Right hindlimb (tissue), 1 donor: ENCODE measurements at places on chromosomes 11 and 22.

- DNase-seq, result no peak
Observed at GRCh38 chr11:121721961-121722360, 269.2 kb upstream of the SORL1-AS1 start.

GRCh38 chr11:76086743-76087635, 119.3 kb downstream of the WNT11 start:
- no peak for DNase-seq

DNA sequence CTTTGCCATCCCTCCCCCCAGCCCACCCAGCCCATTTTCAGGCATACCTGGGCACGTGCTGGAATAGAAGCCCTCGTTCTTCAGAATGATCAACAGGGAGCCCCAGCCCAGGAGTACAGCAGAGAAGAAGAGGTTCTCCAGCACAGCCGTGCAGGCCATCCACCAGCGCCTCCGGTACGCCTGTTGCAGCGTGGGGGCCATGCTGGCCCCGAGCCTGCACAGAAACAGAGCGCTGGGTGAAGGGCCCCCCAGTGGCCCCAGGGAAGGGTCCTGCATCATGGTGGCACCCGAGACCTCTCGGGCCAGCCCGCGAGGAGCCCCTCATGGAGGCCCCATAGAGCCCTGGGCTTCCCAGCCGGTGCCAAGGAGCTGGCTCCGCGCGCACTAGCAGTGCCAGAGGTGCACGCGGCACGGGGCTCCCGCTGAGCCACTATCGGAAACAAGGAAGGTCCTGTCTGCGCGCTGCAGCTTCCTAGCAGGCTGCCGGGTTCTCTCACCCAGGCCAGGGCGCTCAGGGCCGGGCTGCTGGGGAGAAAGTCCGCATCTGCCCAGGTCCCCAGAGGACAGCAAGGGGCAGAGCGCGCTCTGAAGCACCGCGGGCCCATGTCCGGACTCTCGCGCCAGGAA, 1.5 kb downstream of the SLC43A1 start:
- peak; percentile 57 for DNase-seq

DNA sequence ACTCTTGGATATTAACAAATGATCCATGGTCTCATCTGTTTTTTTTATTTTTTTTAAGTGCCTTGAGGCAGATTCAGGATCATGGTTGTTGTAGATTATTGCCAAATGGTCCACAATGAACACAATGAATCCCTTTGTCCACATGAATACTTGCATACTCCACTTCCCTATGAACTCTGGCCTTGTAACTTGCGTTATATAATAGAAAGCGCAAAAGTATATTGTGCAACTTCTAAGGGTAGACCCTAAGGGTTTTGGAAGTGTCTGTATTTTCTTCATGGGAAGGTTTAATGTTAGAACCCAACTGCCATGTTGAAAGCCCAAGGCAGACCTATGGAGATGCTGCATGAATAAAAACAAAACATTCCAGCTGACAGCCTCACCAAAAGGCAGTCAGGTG, 8.1 kb upstream of the OR5AL1 start:
- no peak for DNase-seq

DNA sequence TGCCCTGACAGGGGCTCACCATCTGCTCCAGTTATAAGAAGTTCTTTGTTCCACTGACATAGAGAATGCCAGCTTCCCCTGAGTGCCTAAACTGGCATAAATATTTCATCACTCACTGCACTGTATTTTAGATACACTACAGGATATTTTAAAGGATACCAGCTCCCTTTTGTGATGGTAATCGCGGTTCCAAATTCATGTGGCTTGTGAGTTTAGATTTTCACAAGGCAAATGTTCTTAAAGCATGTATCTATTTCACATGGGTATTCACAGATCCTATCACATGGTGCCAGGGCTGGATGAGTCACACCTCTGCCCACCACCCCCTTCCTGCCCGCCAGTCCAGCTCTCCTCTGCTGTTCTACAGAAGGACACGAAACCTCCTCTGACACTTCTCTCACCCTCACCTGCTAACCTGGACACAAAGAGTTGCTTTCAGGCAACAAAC, 105.5 kb downstream of the KCNC1 start:
- no peak for DNase-seq

DNA sequence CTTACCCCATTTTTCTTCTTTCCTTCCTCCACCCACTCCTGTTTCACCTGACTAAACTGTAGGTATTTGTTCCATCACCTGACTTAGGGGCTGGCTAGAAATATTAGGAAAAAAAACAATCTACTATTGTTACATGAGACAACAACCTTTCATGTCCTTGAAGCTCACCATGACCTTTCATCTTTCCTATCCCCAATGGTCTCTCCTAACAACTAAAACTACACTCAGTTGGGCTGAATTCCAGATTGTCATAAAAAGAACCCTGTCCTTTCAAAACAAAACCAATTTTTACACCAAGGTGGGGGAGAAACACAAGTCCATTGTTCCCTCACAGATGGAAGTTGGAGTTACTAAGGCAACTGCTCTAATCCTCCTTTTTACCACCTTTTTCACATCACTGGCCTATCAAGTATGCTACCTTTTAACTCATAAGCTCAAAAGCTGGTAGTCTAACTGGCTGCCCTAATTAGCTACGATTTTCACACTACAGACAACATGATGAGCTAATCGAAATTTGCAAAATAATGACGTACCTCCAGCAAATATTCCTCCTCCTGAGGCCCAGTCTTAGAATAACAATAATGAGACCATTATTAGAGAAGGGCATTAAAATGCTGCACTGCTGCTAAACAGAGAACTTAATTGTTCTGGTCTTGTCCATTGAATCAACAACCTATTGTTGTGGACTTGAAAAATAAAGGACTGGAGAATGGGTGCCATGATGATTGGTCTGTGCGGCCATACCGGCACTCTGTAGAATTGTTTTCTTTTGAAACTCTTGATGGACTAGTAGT, 46.5 kb upstream of the SOX6 start:
- DNase-seq, result no peak

GRCh38 chr11:120248551-120249278, 8.8 kb downstream of the POU2F3 start:
- no peak for DNase-seq

DNA sequence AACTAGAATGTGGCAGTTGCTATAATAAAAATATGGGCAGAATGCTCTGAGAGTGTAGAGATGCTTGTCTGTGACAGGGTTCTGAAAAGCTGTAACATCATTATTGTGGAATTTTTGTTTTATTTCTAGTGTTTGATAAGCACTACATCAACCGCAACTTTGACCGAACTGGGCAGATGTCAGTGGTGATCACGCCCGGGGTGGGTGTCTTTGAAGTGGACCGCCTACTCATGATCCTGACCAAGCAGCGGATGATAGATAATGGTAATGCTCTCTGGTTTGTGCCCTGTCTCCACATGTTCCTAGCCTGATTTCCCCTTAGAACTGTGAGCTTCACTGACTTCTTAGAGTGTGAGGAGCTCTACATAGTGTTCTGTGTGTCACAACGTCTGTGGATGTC, 48.8 kb downstream of the DEPDC5 start:
- DNase-seq, result no peak

- no peak for DNase-seq
Observed at GRCh38 chr11:73991471-73992006, 8.9 kb upstream of the UCP2 start.

GRCh38 chr22:41487037-41487935, 18.4 kb downstream of the ACO2 start:
- no peak for DNase-seq
